Stimulated activated CD4-positive, alpha-beta T cell treated with anti-CD3 and anti-CD28 coated beads, Interleukin-4, amount 100 ng/mL, for 48 hours (primary cell): ENCODE measurements at places on chromosomes 3 and 15.

GRCh38 chr3:124088801-124089200 is 96.9 kb upstream of the ROPN1 start:
- DNase-seq: no peak

- no peak for DNase-seq
These were observed 45.7 kb upstream of the ADGRG7 start for GRCh38 chr3:100563652-100564211.

DNA sequence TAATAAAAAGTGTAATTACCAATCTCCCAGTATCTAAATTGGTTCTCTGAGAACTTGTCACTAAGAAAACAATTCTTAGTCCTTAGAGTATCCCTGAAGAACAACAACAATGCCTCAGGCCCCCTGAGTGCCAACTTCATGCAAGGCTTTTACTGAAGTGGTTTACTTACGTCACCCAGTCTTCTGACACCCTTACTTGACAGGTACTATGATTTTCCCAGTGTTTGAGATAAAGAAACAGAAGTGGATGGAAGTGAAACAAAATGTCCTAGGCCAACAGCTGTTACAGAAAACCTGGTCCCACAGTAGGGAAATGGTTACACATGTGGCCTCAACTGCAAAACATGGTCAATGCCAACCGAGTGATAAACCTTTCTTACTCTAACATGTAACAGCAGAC is 331.1 kb downstream of the FOXP1 start:
- no peak for DNase-seq

- DNase-seq: no peak
These were observed 4.7 kb downstream of the PLA2G4F start for GRCh38 chr15:42151736-42152135.

- no peak for DNase-seq
These were observed 100.6 kb upstream of the PLAAT1 start for GRCh38 chr3:193140381-193140780.

GRCh38 chr3:101928890-101929289 is 79.6 kb downstream of the NFKBIZ start:
- DNase-seq: no peak

DNA sequence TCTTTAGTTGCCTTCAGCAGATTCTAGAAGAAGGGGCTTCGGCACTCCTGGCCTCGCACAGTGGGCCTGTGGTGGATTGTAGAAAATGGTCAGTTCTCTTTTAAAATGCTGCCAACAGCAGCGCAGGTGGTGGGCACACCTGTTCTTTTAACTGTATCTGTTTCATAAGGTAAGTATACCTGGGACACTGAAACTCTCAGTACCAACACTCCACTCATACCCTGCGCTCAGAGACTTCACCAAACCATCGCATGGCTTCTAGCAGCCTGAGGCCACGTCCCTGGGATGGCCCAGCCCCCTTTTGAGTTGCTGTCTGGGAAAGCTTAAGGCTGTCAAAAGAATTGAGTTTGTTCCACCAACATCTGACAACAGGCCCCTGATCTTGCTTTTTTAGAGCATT is 56.7 kb upstream of the MCF2L2 start:
- DNase-seq: no peak

DNA sequence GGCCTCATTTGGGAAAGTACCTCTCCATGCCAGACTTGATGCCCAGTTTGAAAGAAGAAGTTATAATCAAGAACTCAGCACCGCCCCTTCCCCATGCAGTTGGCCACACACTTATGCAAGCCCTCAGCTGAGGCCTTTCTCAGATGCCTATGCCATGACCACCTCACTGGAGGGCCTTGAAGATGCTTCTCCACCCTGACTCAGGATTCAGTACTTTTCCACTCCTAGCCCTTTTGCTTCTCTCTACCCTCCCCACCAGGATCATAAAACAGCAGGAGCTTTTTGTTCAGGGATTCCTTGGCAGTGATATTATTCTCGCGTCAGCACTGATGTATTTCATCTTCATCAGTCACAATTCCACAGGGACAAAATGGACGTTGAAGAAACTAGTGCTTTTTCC is 313.5 kb downstream of the PYDC2 start:
- no peak for DNase-seq
